ENCODE measurements at places on chromosomes 11 and 22.
A peak's percentile ranks its signal among the peaks of the same experiment; 100 is the strongest.

- DNase-seq = no peak
These were observed 26.5 kb downstream of the CTNND1 start for GRCh38 chr11:57787920-57788702.

DNA sequence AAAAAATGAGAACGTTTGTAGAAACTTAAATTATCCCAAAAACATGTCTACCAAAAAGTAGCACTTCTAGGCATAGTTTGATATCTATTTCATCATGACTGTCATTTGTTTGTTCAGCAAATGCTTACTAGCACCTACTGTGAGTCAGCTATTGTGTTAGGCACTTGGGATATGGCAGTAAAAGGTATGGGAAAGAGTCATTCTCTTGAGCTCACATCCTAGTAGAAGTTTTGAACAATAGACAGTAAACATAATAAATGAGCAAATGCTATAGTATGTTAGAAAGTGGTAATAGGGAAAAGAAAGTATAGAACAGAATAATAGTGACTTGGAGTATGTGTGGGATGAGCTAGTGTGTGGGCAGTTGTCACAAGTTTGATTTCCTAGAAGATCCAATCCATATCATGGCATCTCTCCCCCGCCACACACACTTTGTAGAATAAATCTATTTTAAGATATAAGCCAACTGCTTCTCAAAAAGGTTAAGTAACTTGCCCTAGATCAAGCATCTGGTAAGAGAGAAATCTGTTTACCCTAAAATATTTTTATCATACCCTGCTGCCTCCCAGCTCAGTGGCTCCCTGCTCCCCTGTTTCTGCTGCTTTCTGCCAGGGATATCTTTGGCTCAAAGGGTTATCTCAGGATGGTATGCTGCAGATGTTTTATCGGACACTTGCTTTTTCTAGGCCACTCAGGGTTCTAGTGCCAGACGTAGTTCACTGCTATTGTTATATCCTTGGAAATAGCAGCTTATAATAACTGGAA, 129.7 kb downstream of the NCAM1 start:
- DNase-seq = no peak

GRCh38 chr11:95147364-95147905, 57.8 kb downstream of the ENDOD1 start:
- DNase-seq = no peak

DNA sequence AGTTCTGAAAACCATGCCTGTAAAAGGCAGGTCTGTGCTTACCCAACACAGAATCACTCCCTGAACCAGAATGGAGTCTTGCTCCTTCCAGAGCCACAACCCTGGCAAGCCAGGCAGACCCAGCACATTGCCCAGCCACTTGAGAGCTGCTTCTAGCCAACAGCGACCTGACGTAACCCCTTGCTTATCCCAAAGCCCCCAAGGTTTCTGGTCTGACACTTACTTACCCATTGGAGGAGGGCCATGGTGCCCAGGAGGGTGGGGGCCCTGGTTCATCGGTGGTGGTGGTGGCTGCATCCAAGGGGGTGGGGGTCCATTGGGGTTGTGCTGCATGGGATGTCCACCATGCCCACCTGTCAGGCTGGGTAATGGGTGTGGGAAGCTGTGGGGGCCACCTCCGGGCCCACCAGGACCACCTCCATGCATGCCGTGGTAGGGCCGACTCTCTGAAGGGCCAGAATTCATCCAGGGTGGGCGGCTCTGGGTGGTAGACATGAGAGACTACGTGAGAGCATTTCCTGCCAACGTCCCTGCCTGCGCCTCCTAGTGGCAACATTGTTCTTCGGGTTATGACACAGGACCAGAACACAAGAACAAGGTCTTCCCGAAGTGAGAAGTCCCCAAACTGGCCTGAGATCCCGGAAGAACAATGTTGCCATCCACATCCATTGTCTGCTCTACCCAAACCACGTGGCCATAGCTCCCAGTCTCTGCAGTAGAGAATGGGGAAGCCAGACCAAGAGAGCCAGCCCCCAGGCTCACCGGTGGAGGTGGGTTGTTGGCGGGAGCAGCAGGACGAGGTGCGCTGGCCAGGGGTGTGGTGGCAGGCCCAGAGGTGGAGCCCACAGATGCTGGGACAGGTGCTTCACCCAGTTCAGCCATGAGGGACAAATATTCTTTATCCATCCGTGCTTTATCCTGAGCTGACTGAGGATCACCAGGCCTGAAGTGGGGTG, 7.8 kb upstream of the PYGM start:
- DNase-seq = peak; percentile 16

DNA sequence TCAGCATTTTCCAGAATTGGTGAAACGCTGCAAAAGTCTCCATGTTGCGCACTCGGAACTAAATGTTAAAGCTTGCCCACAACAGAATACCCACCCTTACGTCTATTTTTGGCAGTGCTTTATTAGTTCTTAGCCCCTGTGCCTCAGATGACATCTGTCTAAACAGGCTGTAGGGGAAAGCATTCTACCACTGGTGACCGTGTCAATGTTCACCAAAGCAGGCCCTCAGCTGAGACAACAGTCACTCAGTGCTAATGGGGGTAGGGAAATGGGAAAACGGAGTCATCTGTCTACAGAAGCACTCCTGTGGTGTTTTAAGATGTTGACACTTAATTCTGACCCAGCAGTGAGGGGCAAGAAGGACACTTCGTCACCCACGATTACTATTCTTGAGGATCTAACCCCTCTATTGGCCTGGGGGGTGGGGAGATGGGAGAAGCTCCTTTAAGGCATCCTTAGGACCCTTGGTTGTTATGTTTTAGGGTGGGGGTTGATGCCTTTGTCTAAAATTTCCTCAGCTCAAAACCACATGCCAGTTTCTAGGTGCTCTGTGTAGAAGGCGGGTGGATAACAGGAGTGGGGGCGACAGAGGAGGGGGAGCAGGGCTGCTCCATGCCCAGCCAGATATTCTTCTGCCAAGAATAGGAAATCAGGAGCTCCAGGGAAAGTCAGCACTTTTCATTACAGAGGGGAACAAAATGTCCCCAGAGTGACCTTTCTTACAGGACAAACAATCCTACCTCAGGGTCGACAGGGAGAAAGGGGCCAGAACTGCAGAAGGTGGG, 15.6 kb upstream of the MFRP start:
- no peak for DNase-seq

- DNase-seq = no peak
These were observed 403.2 kb upstream of the CCDC179 start for GRCh38 chr11:23263466-23263865.

DNA sequence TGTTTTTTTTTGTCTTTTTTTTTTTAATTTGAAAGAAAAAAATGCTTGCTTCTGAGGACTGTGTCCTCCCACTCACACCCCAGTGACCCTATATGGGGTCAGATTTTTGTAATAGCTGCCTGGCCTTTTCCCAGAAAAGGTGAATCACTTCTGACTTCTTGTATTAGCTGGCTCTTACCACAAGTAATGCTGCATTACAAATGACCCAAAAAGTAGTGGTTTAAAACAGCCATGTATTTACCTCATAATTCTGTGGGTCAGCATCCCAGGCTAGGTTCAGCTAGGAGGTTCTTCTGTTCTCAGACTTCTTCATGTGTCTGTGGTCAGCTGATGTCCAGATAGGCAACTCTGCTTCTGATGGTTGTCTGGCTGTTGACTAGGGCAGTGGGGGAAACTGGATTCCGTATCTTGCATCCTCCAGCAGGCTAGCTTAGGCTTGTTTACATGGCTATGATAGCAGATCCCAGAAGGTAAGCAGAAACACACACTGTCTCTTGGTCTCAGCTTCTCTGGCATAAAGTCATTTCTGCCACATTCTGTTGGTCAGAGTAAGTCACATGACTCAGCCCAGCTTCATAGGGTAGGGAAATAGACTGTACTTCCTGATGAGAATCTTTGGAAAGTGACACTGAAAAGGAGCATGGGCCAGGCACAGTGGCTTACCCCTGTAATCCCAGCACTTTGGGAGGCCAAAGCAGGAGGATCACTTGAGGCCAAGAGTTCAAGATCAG, 19.5 kb downstream of the LHFPL7 start:
- no peak for DNase-seq

- DNase-seq = no peak
These were observed 3.8 kb downstream of the ZBTB16 start for GRCh38 chr11:114063149-114063828.

DNA sequence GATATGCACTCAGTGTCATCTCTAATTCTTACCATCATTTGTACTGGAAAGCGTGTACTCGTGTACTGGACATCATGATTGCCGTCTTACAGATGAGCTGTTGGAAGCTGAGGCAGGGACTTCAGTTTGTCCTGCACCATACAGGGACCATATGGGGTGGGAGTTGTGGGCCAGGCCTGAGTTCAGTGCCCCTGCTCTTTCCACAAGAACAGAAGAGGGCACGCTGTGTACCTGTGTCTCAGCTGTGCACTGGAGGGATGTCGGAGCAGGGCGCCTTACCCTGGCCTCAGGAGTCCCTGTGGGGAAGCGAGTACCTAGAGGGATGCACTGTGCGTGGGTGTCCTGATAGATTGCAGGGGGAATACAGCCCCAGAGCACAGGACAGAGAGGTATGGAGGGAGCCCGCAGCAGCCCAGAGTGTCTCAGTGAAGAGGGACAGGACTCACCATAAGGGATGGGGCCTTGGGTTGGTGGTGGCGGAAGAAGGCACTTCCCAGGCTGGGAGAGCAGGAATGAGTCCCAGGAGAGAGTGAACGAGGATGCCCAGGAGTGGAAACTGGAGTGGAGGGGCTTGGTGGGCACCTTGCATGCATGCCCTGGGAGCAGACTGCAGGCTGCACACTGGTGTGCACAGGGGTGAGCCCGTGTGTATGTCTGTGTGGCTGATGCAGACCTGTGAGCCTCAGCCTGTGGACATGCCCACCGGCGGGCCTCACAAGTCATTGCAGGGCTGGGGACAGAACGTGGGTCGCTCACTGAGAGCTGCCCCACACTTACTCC, 329.7 kb downstream of the TBC1D22A start:
- no peak for DNase-seq

DNA sequence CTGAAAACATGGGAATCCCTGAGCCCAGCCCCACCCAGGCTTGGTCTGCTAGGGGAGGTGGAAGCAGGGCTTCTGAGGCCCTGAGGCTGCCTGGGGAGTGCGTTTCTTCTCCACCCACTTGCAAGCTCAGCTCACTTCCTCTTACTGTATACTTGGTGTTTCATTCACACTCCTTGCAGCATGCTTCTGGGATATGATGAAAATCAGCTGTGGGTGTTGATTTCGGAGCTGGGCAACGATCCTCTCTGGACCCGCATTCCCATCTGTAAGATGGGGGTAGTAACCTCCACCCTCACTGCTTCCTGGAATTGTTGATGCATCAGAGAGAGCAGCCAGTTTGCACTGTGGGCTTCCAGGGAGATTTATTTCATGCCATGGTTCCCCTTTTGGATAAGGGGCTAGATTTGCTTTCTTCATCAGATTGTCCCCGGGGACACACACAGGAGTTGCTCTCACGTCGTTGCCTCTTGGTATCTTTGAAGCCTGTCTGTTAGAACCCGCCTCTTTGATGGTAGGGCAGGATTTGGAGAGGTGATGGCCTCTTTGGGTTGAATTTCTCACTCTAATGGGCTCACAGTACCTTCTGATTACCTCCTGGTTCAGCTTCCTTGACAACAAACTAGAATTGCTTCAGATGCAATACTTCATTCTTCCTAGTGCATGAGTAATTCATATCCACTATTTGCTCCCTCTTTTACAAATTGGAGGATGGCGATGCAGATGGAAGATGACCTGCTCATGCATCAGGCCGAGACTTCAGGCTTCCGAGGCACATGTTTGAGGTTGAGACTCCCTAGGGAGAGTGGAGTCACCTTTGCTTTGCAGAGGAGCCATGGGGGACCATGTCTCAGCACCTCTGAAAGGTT, 40.4 kb downstream of the BCR start:
- no peak for DNase-seq

- no peak for DNase-seq
These were observed 10.3 kb downstream of the SYT13 start for GRCh38 chr11:45275828-45276227.

- DNase-seq = no peak
These were observed 92.1 kb downstream of the BCR start for GRCh38 chr22:23272371-23272770.

DNA sequence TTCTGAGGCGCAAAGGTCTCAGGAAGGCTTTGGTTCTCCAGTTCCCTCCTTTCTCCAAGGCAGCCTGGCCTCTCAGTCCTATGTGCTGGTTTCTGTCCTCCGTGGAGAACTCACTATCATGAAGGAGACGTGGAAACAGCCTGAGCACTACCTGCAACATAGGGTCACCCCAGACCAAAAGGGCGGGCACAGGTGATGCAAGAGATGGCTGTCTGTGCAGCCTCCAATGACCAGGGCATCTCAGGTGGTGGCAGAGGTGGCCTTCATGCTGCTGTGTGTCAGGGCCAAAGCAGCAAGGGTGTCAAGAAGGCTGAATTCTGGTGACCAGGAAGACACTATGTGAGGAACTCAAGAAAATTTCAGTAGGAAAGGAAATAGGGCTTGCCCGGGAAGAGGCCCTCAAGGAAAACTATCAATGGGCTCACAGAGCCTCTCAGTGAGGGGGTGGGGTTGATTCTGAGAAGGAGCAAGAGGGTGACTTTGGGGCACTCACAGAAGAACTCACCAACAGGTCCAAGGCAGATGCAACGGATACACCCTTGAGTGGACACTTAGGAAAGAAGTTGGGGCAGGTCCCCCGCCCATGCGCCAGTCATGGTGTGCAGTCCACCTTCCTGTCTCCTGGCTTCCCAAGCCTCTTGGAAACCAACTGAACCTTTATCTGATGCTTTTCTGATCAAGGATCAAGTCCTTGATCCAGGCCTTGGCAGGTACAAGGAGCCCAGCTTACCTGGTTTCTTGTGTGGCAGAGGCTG, 212.3 kb upstream of the B3GAT1 start:
- DNase-seq = no peak

DNA sequence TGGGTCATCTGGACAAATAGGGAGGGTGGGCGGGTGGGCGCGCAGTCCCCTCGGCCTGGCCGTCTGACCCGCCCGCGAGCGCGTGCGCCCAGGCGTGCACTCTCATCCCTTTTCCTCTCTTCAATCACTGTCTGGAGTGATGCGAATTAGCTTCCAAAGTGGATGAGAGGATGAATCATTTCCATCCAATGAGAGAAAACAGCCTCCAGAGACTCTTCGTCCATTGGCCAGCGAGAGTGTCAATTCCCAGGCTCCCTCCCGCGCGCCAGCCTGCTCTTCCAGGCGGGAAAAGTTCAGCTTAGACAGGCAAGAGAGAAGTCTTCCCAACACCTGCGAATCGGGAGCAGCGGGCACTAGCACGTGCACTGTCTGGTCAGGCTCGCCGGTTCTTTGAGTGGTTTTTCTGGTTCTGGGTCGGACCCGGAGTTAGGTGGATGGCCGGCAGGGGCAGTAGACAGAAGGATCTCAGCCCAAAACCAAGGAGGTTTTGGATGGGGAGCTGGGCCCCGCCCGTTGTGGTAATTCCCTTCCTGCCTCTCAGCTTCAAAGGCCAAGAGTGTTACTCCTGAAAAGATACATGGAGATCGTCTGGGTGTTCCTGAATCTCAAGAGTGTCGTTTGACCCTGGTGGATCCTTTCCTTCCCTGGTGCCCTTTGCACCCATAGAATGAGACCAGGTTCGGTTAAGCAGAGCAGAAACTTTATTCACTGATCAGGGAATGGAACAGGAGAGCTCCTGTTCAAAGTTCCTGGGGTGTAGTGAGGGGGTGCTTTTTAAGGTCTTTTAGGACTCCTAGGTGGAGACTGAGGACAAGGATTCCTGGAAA, 33.4 kb upstream of the GLYATL1 start:
- DNase-seq = peak; percentile 89

GRCh38 chr11:66328302-66329144, 7.7 kb downstream of the RIN1 start:
- DNase-seq = peak; percentile 44

- DNase-seq = peak; percentile 72
These were observed 397.3 kb downstream of the SHANK2 start for GRCh38 chr11:70854901-70855556.

- DNase-seq = no peak
These were observed 23.3 kb downstream of the ZBTB16 start for GRCh38 chr11:114082767-114083181.

GRCh38 chr11:77346906-77347603, 45.6 kb upstream of the GDPD4 start:
- DNase-seq = no peak

Measured in NCI-H1105 (cell line).